ENCODE measurements at places on chromosomes 12 and 14. TPM values are rescaled to one million over a fixed set of nuclear protein-coding genes. Genes with fewer than 3 reads are reported as not detected.

DNA sequence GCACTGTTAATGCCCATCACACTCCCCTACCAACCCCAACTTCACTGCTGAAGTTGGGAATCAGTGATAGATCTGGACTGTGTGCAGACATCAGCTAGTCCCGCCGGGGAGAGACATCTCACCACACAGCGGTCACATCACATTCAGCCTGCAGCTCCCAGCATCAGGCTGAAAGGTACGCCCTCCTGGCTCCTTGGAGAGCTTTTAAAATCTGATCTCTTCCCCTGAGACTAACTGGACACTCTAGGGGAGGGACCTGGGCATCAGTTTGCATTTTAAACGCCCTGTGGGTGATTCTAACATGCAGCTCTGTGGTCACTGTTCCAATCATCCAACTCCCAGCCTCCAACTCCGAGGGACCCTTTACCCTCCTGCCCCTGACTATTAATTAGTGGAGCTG lies 58.4 kb downstream of the CCDC85C start:
- DNase-seq = no peak

- DNase-seq = no peak
Observed at GRCh38 chr14:50082784-50083466, 33.4 kb downstream of the VCPKMT start.

- no peak for DNase-seq
Observed at GRCh38 chr14:23645812-23646647, 9.9 kb downstream of the DHRS2 start.

- DNase-seq = no peak
Observed at GRCh38 chr12:42173961-42174521, 29.4 kb upstream of the GXYLT1 start.

- DNase-seq = no peak
Observed at GRCh38 chr12:105352052-105352451, 21.6 kb downstream of the C12orf75 start.

DNA sequence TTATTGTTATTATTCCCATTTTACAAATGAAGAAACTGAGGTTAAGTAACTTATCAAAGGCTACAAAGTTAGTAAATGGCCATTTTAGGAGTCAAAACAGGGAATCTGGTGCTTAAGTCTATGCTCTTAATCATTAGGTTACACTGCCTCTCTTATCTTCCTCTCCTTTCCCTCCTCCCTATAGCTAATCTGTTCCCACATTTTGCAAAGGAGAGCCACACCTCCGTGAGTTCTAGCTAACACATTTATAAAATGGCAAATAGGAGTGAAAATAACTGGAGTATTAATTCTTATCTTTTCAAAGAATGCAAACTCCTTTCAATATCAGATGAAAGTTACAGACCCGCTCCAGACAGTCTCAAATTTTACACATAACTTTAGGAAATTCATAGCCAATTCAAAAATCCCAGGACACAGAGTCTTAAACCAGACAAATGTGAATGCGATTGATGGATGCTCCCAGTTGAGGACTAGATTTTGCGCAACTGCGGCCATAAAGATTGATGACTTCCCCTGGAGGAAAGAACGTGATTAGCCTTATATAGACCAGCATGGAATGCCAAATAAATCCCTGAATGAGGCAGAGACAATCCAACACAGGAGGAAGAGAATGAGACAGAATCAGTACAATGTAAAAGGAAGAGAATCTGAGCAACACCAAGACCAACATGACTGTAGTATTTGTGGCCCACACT lies 225.0 kb upstream of the ARID2 start:
- no peak for DNase-seq

Gene SCNN1A
- total RNA-seq = 34.7 TPM

Gene KRT5
- total RNA-seq = not detected
